ENCODE measurements at places on chromosomes 11 and 22.

DNA sequence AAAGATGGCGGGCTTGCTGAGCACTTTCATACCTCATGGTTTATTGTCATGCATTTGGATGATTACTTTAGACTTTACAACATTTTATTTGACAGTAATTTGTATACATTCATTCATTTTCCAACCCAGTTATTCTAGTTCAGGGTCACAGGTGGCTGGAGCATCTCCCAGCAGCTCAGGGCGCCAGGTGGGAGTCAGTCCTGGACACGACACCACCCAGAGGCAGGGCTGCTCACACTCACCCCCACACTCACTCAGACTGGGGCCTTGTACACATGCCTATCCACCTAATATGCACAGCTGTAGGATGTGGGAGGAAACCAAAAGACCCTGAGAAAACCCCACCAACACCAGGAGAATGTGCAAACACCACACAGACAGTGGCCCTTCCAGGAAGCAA, 123.9 kb downstream of the OPCML start:
- DNase-seq = no peak

GRCh38 chr11:31687256-31687655, 123.9 kb downstream of the PAX6 start:
- no peak for DNase-seq

- DNase-seq = peak; percentile 99
These were observed at the start of gene COX8A for GRCh38 chr11:63974259-63975143. TSS of gene COX8A (plus strand) at chr11:63974620. CDS start at chr11:63974681, 61 bp downstream.

DNA sequence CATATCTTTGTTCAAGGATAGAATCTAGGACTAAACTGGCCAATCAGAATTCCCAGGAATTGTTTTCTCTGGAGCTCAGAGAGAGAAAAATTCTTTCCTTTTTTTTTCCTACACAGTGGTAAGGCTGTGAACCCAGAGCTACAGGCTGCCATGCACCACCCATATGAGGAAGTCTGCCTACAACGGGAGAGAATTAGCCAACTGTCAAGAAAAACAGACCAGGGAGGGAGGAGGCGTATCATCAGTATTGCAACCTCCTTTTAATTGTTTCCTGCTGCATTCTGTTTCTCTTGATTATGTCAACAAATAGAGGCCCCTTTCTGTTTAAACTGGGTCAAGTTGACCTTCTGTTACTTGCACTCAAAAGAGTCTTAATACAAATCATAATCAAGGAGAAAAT, 176.5 kb upstream of the UBASH3B start:
- no peak for DNase-seq
